Activated CD8-positive, alpha-beta T cell treated with anti-CD3 and anti-CD28 coated beads, Interleukin-2, amount 10 ng/mL, durations not matched to agents 7 days and 5 days (primary cell): ENCODE measurements at places on chromosomes 13 and 19. TPM values are rescaled to one million over a fixed set of nuclear protein-coding genes. Genes with fewer than 3 reads are reported as not detected.

DNA sequence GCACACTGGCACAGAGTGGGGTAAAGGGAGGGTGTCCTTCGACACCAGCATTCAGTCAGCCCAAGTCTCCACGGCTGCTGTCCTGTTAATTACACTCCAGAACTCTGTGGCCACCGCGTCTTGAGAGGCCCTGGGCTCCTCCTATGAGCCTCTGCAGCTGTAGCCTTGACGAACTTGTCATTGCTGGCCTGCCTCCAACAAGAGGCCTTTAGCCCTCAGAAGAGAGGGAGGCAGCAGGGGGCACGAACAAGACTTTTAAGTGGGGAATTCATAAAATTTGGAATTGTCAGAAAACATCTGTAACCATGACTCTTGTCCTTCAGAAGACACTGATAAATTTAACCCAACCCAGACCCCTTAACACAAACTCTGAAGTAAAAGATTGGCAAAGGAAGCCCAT, 241.9 kb downstream of the UQCRFS1 start:
- no peak overlapping the region for H3K27ac ChIP-seq
- H3K4me1 ChIP-seq = no peaks in the 10 kb centered on the region
- H3K4me3 ChIP-seq = no peak overlapping the region
- no peak for DNase-seq
- no peaks in the 10 kb centered on the region for H3K27me3 ChIP-seq

DNA sequence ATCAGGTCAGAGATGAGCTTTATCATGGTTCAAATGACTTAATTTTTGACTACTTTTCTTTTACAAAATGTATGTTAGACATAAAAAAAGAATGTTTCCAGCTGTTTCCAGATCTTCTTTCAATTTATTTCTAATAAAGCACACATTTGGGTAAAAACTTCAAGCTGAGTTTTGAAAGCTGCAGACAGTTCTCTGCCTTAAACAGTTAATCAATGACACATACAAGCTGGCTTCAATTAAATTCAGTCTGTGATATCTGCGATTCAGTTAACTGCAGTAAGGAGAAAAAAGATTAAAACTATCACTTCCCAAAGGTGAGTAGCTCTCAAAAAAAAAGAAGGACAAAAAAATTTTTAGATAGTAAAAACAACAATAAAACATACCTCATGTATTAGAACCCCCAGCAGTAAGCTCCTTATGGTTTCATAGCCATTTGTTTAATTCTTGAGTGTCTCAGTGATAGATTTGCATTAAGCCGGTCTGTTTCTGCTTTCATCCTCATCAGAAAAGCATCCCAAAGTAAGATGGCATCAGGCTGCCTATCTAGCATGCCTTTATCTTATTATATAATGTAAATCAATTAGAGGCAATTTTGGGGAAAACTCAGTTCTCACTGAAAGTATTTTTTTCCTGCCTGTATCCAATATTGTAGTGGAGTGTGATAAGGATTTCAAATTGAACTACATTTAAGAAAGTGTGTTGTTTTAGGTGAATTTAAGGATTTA, 81.8 kb upstream of the STARD13 start:
- no peak for DNase-seq
- peaks cover 6% of the 10 kb centered on the region for H3K4me1 ChIP-seq
- no peaks in the 10 kb centered on the region for H3K36me3 ChIP-seq
- no peak overlapping the region for H3K27ac ChIP-seq
- H3K4me3 ChIP-seq = no peak overlapping the region

DNA sequence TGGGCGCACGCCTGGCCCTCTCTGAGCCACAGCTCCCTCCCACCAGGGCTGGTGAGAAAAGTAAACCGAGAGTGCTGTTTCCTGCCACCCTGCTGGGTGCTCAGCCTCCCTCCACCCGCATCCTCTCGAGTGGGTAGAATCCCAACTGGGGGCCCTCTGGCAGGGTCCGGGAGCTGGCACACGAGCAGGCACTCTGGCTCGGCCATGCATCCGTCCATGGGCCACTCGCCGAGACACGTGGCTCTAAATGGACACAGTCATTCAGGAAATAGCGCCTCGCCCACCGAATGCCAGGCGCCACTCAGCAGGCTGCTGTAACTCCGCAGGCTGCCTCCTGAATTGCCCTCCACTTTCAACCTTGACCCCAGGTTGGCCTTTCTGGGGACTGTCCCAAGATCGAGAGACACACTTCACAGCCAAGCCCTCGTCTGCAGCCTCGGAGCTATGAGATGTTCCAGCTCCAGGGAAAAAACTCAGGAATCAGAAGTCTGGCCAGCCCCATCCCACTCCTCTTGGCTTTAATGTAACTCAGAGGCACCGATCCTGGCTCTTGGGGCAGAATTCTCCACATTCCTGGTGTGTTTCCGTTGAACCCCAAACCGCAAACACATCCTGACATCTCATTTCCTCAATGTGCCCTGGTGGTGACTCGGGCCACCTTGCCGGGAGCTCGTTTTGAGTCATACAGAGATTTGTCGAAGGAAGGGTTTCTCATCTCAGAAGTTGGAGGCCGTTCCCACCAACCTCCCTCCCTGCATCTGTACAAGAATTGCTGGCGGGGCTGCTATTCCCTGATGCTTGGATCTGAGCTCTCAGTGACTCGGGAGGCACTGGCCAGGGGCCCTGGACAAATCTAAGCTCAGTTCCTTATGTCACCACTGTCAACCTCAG, 14.1 kb downstream of the KLF2 start:
- H3K27me3 ChIP-seq = peaks cover 14% of the 10 kb centered on the region
- H3K27ac ChIP-seq = peak overlapping the region; percentile 90
- peak overlapping the region; percentile 65 for H3K4me3 ChIP-seq
- DNase-seq = peak; percentile 76

DNA sequence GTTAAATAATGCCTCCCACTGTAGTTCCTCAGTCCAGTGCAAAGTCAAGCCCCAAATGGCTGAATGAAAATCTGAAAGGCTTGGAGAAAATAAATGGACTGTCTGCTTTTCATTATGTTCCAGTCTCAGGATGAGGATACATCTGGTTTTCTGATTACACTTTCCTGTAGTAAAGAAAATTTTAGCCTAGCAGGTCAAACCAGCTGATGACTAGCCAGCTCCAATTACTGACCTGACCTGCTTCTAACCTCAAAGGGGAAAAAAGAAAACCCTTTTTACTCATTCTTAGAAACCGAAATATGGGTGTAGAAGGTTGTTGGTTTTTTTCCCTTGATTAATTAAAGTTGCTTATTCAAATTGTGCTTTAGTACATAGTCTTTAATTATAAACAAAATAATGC, 418.4 kb downstream of the EFNB2 start:
- H3K27ac ChIP-seq = no peak overlapping the region
- no peaks in the 10 kb centered on the region for H3K4me1 ChIP-seq
- DNase-seq = no peak
- H3K27me3 ChIP-seq = no peaks in the 10 kb centered on the region

DNA sequence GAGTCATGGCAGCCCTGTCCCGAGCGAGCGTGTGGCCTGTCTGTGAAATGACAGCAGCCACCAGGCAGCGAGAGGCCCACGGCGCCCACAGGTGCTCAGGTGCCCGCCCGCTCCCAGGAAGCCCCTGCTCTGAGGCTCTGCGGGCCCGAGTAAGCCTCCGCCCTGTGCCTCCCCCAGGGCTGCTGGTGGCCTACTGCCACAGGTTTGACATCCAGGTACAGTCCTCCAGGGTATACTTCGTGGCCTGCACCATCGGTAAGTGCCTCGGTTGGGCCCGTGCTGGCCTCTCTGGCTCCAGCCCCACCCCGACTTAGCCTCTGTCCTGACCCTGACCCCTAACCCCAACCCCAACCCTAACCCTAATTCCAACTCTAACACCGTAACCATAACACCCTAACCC, 15.0 kb upstream of the TMPRSS9 start:
- DNase-seq = no peak
- H3K4me1 ChIP-seq = no peaks in the 10 kb centered on the region
- no peaks in the 10 kb centered on the region for H3K36me3 ChIP-seq

- no peak overlapping the region for H3K4me3 ChIP-seq
- H3K27me3 ChIP-seq = no peaks in the 10 kb centered on the region
- H3K27ac ChIP-seq = peak overlapping the region; percentile 90
- peaks cover 55% of the 10 kb centered on the region for H3K36me3 ChIP-seq
- peaks cover 55% of the 10 kb centered on the region for H3K4me1 ChIP-seq
Measured at GRCh38 chr13:32790731-32791130, 204.5 kb downstream of the PDS5B start.

DNA sequence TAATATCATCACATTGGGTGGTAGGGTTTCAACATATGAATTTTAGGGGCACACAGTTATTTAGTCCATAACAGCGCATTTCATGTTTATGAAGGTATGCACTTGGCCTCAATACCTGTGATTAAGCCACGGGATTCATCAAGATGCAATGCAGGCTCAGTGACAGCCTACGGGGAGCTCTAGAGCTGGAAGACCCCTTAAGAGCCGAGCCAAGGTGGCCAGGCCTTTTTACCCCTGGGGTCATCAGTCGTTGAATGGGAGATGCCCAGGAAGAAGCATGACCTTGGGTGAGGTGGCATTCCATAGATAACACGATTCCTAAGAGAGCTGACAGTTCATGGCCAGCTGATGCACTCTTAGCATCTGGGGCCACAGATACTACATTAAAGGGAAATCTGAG, 380.0 kb downstream of the ZNF536 start:
- no peak for DNase-seq
- no peaks in the 10 kb centered on the region for H3K36me3 ChIP-seq
- H3K4me3 ChIP-seq = no peak overlapping the region
- H3K4me1 ChIP-seq = no peaks in the 10 kb centered on the region
- no peak overlapping the region for H3K27ac ChIP-seq

- H3K27ac ChIP-seq = peak overlapping the region; percentile 69
- peak; percentile 66 for DNase-seq
- no peaks in the 10 kb centered on the region for H3K27me3 ChIP-seq
- H3K4me3 ChIP-seq = peak overlapping the region; percentile 70
- no peaks in the 10 kb centered on the region for H3K36me3 ChIP-seq
Measured at GRCh38 chr13:49635599-49636433, 7.5 kb downstream of the ARL11 start.

- H3K4me1 ChIP-seq = no peaks in the 10 kb centered on the region
- H3K27me3 ChIP-seq = no peaks in the 10 kb centered on the region
- DNase-seq = no peak
- no peaks in the 10 kb centered on the region for H3K36me3 ChIP-seq
- no peak overlapping the region for H3K27ac ChIP-seq
Measured at GRCh38 chr19:32450217-32450616, 44.6 kb downstream of the DPY19L3 start.

GRCh38 chr19:48757741-48758144, 2.4 kb downstream of the FGF21 start:
- no peaks in the 10 kb centered on the region for H3K36me3 ChIP-seq
- no peak overlapping the region for H3K27ac ChIP-seq
- H3K4me3 ChIP-seq = no peak overlapping the region
- H3K4me1 ChIP-seq = peaks cover 21% of the 10 kb centered on the region
- H3K27me3 ChIP-seq = peaks cover 21% of the 10 kb centered on the region

GRCh38 chr13:108302279-108302678, 32.8 kb downstream of the TNFSF13B start:
- H3K27me3 ChIP-seq = no peaks in the 10 kb centered on the region
- no peak overlapping the region for H3K4me3 ChIP-seq
- H3K36me3 ChIP-seq = peaks cover 3% of the 10 kb centered on the region
- peaks cover 4% of the 10 kb centered on the region for H3K4me1 ChIP-seq
- no peak overlapping the region for H3K27ac ChIP-seq
- DNase-seq = no peak

- no peak overlapping the region for H3K4me3 ChIP-seq
- H3K27me3 ChIP-seq = no peaks in the 10 kb centered on the region
- peaks cover 4% of the 10 kb centered on the region for H3K4me1 ChIP-seq
Measured at GRCh38 chr13:49976314-49977258, 20.3 kb upstream of the TRIM13 start.

DNA sequence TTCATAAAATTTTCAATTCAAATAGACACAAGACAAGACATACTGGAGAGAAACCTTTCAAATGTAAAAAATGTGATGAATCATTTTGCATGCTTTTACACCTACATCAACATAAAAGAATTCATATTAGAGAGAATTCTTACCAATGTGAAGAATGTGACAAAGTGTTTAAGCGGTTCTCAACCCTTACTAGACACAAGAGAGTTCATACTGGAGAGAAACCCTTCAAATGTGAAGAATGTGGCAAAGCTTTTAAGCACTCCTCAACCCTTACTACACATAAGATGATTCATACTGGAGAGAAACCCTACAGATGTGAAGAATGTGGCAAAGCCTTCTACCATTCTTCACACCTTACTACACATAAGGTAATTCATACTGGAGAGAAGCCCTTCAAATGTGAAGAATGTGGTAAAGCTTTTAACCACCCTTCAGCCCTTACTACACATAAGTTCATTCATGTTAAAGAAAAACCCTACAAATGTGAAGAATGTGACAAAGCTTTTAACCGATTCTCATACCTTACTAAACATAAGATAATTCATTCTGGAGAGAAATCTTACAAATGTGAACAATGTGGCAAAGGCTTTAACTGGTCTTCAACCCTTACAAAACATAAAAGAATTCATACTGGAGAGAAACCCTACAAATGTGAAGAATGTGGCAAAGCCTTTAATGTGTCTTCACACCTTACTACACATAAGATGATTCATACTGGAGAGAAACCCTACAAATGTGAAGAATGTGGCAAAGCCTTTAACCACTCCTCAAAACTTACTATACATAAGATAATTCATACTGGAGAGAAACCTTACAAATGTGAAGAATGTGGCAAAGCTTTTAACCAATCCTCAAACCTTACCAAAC, 24.6 kb upstream of the ZNF431 start:
- H3K36me3 ChIP-seq = peaks cover 61% of the 10 kb centered on the region
- no peaks in the 10 kb centered on the region for H3K4me1 ChIP-seq
- H3K27ac ChIP-seq = no peak overlapping the region
- no peak overlapping the region for H3K4me3 ChIP-seq

GRCh38 chr13:112102243-112102642, 35.3 kb downstream of the SOX1 start:
- H3K4me1 ChIP-seq = peaks cover 2% of the 10 kb centered on the region
- no peak overlapping the region for H3K4me3 ChIP-seq
- H3K27me3 ChIP-seq = peaks cover 41% of the 10 kb centered on the region
- DNase-seq = no peak
- no peak overlapping the region for H3K27ac ChIP-seq

GRCh38 chr13:102970542-102970941, 95.7 kb downstream of the SLC10A2 start:
- H3K4me1 ChIP-seq = no peaks in the 10 kb centered on the region
- no peak overlapping the region for H3K4me3 ChIP-seq
- no peak overlapping the region for H3K27ac ChIP-seq
- no peaks in the 10 kb centered on the region for H3K27me3 ChIP-seq
- H3K36me3 ChIP-seq = no peaks in the 10 kb centered on the region
- no peak for DNase-seq

GRCh38 chr19:34256835-34257558, 2.6 kb downstream of the GARRE1 start:
- DNase-seq = no peak
- H3K27ac ChIP-seq = no peak overlapping the region
- no peaks in the 10 kb centered on the region for H3K27me3 ChIP-seq
- no peak overlapping the region for H3K4me3 ChIP-seq
- no peaks in the 10 kb centered on the region for H3K36me3 ChIP-seq
- H3K4me1 ChIP-seq = peaks cover 17% of the 10 kb centered on the region

- no peak for DNase-seq
- H3K4me3 ChIP-seq = no peak overlapping the region
- H3K27ac ChIP-seq = no peak overlapping the region
- peaks cover 6% of the 10 kb centered on the region for H3K27me3 ChIP-seq
- no peaks in the 10 kb centered on the region for H3K36me3 ChIP-seq
- no peaks in the 10 kb centered on the region for H3K4me1 ChIP-seq
Measured at GRCh38 chr13:79231887-79232286, 174.2 kb downstream of the RBM26 start.

The NALCN gene
- total RNA-seq = not detected

The CYP2A7 gene
- total RNA-seq = not detected

The PDX1 gene
- not detected for total RNA-seq

The CD79A gene
- 21.5 TPM for total RNA-seq

The C19orf81 gene
- total RNA-seq = not detected

The RAB20 gene
- total RNA-seq = 3.9 TPM

The SIGLECL1 gene
- total RNA-seq = not detected
